H9 (cell line): ENCODE measurements at places on chromosomes 5 and 9. TPM values are rescaled to one million over a fixed set of nuclear protein-coding genes. Genes with fewer than 3 reads are reported as not detected.

The DCTN4 gene
- total RNA-seq = 45.1 and 48.5 TPM in 2 replicates

The ENDOG gene
- 16.7 and 17.6 TPM in 2 replicates for total RNA-seq

The ZNF618 gene
- 13.6 and 16.3 TPM in 2 replicates for total RNA-seq

The CDH6 gene
- total RNA-seq = 10.8 and 11.7 TPM in 2 replicates

- peak; percentile 64 for DNase-seq
Measured at GRCh38 chr5:35651002-35651756, 33.5 kb downstream of the SPEF2 start.

- peak; percentile 82 for DNase-seq
Measured at GRCh38 chr5:142551338-142552067, 134.4 kb downstream of the FGF1 start.

GRCh38 chr5:151703227-151703626 is 16.5 kb upstream of the SPARC start:
- no peak for DNase-seq

GRCh38 chr9:72334658-72335337 is 30.2 kb downstream of the ZFAND5 start:
- DNase-seq = no peak

DNA sequence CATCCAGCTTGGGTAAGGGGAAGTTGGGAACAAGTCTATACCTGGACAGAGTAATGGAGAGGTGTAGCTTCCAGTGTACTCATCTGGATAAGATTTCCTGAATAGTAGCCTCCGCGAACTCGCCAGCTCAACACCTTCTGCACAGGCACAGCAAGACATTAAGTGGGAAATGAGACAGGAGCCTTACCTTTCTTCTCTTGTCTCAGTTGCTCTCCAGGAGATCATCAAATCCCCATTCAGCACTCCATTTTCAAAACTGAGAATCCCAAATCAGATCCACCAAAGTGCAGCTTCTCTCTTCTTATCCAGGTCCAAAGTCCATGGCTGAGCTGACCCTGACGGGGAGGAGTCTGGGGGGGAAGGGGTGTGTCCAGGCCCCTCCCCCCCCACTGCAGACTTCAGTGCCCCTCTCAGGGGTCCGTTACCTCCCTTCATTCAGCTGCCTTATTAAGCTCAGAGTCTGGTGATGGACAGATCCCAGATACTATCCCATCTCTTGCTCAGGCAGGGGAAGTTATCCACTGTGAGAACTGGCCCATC is 5.9 kb upstream of the MGAT1 start:
- DNase-seq = no peak

GRCh38 chr9:16930578-16930977 is 60.1 kb upstream of the BNC2 start:
- no peak for DNase-seq

DNA sequence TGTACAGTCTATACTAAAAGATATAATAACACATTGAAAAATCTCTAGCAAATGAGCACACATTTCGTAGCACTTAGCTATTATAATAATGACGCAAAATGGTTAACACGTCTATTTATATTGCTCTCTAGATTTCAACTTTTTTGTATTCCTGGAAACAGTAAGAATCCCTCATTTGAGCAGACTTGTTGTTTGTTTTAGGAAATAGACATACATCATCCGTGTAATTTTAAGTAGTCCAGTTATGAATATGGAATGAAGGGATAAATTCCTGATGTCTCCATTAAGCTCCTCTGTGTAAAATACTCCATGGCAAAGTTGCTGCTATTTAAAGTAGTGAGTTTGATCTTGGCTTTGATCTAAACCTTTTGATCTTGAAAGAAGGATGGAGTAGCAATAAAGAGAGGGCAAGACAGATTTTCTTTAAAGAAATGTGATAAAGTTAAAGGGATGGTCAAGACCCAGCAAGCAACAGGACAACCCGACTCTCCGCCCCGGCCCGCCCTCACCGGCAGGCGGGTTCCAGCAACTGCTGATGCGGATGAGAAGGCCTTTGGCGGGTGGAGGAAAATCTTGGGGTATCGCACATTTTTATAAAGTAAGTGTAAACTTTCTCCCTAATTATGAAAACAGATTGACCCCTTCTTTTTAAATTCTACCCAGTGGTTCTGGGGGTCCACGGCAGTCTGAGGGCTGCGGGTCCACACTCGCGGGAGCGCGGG is 277.4 kb downstream of the AOPEP start:
- peak; percentile 63 for DNase-seq

DNA sequence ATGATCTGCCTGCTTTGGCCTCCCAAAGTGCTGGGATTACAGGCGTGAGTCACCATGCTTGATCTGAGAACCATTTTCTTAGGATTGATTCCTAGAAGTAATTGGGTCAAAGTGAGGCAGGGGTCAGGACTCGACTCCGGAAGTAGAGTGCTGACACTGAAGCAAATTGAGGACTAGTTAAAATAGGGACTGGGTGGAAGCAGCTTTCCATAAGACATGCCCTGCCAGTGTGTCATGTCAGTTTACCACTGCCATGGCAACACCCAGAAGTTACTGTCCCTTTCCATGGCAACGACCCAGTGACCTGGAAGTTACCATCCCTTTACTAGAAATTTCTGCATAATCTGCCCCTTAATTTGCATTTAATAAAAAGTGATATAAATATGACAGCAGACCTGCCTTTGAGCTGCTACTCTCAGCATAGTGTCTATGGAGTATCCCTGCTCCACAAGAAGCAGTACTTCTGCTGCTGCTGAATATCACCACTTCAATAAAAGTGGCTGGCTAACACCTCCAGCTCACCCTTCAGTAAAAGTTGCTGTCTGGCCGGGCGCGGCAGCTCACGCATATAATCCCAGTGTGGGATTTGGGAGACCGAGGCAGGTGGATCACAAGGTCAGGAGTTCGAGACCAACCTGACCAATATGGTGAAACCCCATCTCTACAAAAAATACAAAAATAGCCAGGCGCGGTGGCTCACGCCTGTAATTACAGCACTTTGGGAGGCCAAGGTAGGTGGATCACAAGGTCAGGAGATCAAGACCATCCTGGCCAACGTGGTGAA is 47.8 kb upstream of the JADE2 start:
- no peak for DNase-seq

DNA sequence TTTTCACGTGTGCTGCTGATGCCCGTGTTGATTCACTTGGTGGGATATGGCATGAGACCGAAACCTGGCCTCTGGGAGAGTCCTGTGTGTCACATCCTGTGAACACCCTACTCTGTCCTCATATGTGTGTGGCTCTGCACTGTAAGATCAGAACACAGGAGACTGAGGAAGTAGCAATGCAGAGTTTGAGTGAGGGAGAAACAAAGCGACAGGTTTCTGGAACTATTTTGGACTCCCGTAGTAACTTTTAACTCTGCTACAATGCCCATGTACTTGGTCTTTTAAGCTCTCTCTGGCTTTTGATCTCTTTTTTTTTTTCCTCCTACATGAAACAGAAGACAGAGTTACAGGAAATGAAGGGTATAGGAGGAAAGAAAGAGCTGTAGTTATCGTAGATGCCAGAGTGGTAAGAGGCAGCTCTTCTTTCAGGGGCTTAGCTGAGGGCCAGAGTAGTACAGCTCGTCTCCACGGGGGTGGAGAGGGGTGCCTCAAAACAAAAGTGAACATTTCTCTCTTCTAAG is 26.6 kb downstream of the GRAMD2B start:
- no peak for DNase-seq

- DNase-seq = no peak
Measured at GRCh38 chr9:13721481-13722235, 442.2 kb upstream of the MPDZ start.

DNA sequence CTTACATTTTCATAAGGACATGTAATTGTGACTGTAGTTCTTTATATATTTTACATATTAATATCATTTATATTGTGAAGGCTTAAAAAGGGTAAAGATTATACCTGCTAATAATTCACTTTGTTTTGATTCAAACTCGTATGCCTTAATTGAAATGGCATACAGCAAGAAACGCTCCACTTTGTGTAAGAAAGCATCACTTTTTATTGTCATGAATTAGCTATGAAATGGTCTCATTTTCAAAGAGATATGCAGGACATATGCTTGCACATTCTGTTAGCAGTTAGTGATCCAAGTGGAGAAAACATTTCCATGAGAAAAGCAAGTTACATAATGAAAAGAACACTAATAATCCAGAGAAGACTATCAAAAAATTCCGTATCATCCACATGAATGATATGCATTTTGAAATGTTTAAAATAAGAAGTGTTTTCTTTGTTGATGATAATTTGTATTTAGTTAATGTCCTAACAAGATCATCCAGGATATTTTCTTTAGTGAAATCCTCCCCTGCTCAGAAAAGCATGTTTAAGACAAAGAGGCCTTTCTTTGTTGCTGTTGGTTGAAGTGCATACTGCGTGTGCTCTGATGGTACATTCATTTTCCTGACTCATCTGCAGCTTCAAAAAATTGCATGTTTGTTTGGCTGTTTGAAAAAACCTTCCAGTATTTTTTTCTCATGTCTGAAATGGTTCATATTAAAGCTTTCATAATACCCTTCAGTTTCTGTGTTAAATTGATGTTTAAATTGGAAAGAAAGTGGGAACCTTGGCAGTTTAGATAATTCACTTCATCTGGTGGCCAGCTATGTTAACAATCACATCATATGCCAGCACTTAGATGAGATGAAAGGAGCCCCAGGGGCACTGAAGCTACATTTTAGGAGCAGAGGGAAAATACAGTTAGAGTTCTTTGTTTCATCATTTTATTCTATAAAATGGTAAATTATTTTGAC is 242.2 kb downstream of the CSNK1G3 start:
- no peak for DNase-seq
